Tibial artery (tissue), 4 donors: ENCODE measurements at places on chromosomes 16 and 17.

DNA sequence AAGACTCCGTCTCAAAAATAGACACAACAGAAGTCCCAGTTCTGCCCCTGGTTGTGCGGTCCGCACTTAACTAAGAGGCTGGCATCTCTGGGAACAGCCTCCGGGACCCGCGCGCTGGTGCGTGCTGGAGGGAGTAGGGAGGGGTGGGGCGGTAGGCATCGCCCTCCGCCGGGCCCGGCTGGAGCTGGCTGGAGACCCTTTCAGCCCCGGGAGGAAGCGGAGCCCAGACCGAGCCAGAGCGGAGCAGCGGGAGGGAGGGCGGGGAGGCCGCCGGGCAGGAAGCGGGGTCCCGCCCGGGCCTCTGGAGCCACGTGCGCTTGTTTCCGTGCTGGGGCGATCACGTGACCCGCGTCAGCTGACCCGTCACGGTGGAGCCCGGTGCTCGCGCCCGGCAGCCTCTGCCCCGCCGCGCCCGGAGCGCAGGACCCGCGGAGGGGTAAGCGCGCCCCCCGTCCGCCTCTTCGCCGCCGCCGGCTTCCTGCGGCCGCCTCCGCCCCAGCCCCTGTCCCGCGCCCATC lies at the start of gene WDR81:
Gene WDR81, plus strand, starts transcription at position 354 of the 518 bp plus-strand sequence. CDS start 256 bp downstream, outside the sequence.
- peak; percentile 95 for DNase-seq

- no peak for DNase-seq
Measured at GRCh38 chr17:61416211-61416539, 16.5 kb downstream of the TBX2 start.

GRCh38 chr17:17180141-17180603 lies 26.0 kb downstream of the PLD6 start:
- no peak for DNase-seq

DNA sequence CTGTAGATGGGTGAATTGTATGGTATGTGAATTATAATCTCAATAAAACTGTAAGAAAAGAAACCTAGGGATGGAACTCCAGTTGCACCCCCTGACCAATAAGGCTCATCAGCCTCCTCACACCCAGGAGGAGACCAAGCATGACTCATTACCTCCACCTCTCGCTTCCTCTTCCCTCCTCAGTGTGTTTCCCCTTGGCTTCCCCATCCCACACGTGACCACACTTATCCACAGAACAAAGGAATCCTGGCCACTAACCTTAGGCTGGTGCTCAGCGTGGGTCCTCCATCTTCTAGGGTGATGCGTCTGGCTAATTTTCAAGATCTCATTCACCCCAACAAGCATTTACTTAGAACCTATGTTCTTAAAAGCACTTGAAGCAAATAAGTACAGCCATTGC lies 36.2 kb upstream of the MAP3K14 start:
- no peak for DNase-seq

GRCh38 chr17:2909846-2910234 lies 113.6 kb downstream of the RAP1GAP2 start:
- no peak for DNase-seq

DNA sequence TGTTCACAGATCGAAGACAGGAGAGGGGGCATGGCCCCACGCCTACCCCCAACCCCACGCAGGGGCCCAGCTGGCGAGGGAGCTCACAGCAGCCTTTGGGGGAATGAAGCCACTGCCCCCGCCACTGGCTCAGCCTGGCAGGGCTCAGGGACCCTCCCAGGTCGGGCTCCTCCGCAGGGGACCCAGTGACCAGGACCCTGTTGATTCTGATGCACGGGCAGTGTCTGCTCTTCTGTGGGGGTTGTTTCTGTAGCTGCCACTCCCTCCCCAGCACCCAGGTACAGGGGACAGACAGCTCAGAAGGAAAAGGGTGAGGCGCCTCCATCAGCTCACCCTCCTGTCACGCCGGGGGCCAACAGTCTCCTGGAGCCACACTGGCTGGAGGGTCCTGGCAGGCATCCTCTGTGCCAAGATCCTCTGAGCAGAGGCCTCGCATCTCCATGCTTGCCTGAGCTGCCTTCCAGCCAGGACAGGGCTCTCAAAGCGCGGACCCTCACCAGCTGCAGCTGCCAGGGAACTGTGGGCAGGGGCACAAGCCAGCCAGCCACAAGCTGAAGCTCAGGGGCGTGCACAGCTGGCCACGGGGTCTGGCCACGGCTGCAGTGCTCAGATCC lies 49.1 kb downstream of the ZNF778 start:
- DNase-seq = no peak

DNA sequence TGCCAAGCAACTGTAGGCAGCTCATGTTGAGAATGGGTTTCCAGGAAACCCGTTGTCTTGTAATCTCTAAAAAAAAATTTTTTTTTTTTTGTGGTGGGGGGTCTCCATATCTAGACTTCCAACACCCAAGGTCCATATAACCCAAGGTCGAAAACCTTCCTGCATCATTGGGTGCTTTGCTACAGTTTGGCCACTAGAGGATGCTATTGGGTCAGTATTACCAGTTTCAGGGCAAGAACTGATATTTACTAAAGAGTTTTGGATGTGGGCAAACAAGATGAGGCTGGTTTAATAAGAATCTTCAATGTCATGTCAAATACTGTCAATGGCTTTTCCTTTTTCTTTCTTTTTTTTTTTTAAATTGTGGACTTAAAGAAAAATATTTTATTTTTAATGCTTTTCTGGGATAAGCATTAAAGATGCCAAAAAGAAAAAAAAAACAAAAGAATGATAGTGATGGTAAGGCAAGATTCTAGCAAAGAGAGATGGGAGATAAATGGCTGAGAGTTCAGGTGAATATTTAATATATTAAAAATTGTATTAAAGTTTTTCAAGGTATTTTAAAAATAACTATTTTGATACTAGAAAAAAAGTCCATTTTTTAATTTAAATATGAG lies 62.2 kb downstream of the DHRS7C start:
- no peak for DNase-seq

GRCh38 chr16:23716484-23716883 lies 3.5 kb upstream of the ERN2 start:
- DNase-seq = no peak

- no peak for DNase-seq
Measured at GRCh38 chr16:9489835-9490467, 398.5 kb downstream of the HAPSTR1 start.

GRCh38 chr16:27232901-27233625 lies 29.7 kb downstream of the KDM8 start:
- no peak for DNase-seq

DNA sequence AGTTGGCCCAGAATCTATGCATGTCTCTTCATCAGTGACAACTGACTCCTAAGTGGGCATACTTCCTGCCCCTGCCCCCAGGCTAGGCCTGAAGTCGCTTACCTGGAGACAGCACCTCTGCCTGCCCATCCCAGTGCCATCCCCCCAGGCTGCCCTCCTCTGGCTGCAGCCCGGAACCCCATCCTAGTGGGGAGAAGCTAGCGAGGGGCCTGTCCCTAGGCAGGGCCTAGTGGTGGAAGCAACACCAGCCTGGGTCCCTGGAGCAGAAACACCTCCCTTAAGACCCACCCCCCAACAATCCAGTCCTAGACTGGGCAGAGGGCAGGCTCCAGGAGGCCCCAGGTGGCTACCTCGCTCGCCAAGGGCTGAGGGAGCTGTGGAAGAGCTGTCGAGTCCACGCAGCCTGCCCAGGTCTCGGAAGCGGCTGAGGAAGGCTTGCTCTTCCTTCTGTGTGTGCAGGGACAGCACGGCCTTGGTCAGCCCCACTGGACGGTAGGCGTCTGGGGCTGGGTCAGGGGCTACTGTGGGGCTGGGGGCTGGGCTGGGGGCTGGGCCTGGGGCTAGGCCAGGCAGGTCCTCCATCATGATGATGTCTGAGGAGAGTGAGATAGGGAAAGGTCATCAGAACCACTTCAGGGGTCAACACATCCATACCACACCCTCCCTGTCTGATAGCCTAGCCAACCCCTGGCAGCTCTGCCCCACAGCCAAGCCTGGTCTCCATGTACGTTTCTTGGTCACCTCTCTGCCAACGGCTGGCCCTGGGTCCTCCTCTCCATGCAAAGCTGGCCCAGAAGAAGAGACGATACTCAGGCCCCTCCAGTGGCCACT lies 7.6 kb downstream of the PER1 start:
- no peak for DNase-seq

DNA sequence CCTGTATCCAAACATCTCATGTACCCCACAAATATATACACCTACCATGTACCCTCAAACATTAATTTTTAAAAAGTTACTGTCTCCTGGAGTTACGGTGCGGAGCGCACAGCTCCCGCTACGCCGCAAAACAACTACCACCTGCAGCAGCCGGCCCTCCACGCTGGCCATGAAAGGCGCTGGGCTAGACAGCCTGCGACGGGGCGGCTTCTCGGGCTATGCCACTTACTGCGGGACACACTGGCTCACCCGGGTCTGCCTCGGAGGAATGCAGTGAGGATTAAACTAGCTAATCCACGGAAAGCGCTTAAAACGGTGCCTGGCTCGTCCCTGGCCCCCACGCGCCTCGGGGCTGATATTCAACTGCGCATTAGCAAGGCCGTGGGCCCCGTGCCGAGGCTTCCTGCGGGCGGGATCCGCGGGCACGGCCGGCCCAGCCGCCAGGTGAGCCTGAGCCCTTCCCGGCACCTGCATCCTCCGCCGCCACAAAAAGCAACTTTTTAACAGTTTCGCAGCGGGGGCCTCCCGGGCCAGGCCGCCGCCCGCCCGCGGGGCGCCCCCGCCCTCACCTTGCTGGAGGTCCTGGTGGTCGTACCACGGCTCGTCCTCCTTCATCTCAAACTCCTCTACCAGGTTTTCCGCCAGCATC lies 633 bp downstream of the CDR2 start:
- peak; percentile 75 for DNase-seq

GRCh38 chr17:36884495-36885152 lies 52.7 kb upstream of the LHX1 start:
- DNase-seq = no peak

- DNase-seq = no peak
Measured at GRCh38 chr16:70710422-70711210, 24.8 kb upstream of the MTSS2 start.

- DNase-seq = no peak
Measured at GRCh38 chr17:59698143-59698542, 9.1 kb downstream of the PTRH2 start.

GRCh38 chr16:51439271-51439670 lies 288.2 kb upstream of the SALL1 start:
- no peak for DNase-seq

- DNase-seq = no peak
Measured at GRCh38 chr17:48539177-48539576, 5.7 kb downstream of the HOXB2 start.

GRCh38 chr17:44334727-44335126 lies 10.1 kb upstream of the SLC25A39 start:
- no peak for DNase-seq

- no peak for DNase-seq
Measured at GRCh38 chr17:50558091-50558490, 2.4 kb upstream of the CACNA1G start.

GRCh38 chr17:13099926-13100325 lies 82.1 kb upstream of the ELAC2 start:
- DNase-seq = no peak

GRCh38 chr17:59357929-59358328 lies 26.5 kb downstream of the YPEL2 start:
- no peak for DNase-seq

DNA sequence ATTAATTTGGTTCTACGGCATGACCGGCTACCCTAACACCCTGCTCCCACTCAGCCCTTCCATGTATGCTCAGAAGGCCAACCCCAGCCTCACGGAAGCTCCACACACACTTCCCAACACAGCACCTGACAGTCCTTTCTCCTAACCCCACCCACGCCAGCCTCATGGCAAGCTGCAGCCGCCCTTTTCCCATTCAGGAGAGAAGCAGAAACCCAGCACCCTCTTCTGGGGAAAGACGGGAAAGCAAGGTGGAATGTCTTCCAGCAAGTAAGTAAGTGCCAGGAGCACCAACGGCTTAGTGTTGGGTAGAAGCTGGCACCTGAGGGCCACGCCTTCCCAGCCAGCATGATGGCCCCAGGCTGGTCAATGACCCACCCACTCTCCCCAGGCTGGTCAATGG lies 32.1 kb downstream of the ABR start:
- no peak for DNase-seq

- DNase-seq = no peak
Measured at GRCh38 chr16:46970089-46970488, 3.4 kb downstream of the DNAJA2 start.

GRCh38 chr17:74777901-74778515 lies 1.9 kb upstream of the NAT9 start:
- DNase-seq = no peak

- no peak for DNase-seq
Measured at GRCh38 chr16:66457888-66458287, 30.8 kb downstream of the BEAN1 start.
